ENCODE measurements at places on chromosomes 6 and 20.

DNA sequence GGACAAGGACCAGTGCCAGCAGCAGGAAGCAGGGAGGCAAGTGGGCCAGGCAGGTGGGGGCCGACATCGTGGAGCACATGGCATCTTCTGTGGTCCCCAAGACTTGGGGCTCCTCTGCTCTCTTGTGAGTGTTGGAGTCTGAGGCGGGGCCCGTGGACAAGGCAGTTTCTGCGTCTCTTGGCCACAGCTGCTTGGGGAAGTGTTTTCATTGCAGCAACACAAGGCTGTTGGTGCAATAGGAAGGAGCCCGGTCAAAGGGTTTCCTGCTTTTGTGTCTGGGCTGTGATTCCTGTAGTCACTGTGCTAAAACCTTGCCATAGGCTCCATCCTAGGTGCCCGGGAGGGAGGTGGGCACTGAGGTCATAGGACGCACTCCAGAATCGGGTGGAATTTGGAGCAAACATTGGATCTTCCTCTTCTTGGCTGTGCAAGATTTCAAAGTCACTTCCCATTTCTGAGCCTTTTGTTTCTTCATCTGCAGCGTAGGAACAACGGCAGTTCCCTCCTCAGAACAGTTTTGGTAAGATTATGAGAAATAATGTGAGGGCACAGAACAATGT is at the start of gene SIRPB2:
TSS of gene SIRPB2 (minus strand) at position 140 of the 560 bp plus-strand sequence. CDS start at position 79, 61 bp downstream.
- DNase-seq = no peak

- DNase-seq = no peak
Observed at GRCh38 chr6:3037638-3038365, 30.5 kb upstream of the RIPK1 start.

GRCh38 chr20:17840423-17840822 is 128.2 kb downstream of the SNX5 start:
- no peak for DNase-seq

- DNase-seq = no peak
Observed at GRCh38 chr20:23399568-23400241, 21.6 kb downstream of the NAPB start.

DNA sequence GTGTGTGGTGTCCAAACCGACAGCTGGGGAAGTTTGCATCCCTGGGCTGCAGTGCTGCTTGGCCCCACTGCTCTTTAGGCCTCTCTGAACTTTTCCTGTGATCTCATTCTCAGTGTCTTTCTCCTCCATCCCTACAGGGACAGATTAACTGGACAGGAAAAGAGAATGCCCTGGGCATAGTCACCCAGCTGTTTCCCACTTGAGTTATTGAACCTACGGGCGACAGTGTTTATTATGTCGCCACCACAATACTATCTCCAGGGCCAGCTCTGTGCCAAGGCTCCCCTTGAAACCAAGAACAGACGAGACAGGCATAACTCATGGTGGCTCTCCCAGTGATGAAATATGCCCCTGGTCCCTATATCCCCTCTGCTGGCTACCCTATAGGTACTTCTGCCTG is 147.8 kb upstream of the EPHA7 start:
- no peak for DNase-seq

DNA sequence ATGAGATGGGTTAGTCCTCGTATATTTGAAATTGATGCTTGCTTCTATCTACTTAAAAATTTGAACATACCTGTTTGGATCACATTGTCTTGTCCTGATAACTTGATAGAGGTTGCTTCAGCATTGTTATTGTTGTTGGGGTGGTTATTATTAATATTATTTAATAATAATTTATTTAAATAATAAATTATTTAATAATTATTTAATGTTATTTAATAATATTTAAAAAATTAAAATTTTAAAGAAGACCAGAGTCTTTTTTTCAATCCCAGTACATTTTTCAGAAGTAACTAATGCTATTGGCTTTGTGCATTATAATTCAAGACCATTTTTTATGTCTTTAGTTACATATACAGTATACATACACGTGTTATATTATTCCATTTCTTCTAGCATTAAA is 116.6 kb upstream of the DUSP22 start:
- no peak for DNase-seq
